ENCODE measurements at places on chromosomes 5 and 9.

DNA sequence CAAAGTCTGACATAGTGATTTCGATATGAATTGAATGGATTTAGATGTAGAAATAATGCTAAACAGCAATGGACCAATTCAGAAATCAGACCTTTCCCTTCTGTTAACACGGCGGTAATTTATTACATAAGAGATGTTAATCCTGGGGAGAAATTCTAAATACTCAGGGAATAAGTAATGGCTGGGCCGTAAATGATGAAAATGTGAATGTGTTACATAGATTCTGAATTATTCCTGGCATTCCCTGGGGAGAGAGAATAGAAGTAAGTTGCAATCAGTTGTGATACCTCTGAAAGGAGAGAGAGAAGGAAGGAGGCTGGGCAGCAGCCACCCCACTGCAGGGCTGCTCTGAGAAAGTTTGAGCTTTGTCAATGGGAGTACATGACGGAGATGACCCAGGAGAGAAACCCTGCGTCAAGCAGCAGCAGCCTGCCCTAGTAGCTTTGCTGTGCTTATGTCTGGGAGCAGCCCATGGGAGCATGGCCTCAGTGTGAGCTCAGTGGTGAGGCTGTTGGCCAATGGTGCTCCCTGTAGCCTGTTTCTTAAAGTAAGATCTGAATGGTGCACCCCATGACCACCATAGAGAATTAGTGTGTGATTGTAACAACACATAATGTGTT is 420.1 kb downstream of the MTRR start:
- DNase-seq: no peak

DNA sequence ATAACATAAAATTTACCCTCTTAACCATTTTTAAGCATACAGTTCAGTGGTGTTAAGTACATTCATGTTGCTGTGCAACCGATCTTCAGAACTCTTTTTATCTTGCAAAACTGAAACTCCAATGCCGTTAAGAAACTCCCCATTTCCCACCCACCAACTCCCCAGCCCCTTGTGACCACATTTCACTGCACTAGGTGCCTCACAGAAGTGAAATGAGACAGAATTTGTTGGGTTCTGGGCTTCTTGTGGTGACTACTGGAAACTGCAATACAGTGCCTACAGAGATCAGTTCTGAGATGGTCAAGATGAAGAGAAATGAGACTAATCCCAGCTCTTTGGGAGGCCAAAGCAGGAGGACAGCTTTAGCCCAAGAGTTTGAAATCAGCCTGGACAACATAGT is 202.1 kb upstream of the SLC30A5 start:
- no peak for DNase-seq

- DNase-seq: no peak
Measured at GRCh38 chr5:20335978-20336377, 348.0 kb upstream of the CDH18 start.

DNA sequence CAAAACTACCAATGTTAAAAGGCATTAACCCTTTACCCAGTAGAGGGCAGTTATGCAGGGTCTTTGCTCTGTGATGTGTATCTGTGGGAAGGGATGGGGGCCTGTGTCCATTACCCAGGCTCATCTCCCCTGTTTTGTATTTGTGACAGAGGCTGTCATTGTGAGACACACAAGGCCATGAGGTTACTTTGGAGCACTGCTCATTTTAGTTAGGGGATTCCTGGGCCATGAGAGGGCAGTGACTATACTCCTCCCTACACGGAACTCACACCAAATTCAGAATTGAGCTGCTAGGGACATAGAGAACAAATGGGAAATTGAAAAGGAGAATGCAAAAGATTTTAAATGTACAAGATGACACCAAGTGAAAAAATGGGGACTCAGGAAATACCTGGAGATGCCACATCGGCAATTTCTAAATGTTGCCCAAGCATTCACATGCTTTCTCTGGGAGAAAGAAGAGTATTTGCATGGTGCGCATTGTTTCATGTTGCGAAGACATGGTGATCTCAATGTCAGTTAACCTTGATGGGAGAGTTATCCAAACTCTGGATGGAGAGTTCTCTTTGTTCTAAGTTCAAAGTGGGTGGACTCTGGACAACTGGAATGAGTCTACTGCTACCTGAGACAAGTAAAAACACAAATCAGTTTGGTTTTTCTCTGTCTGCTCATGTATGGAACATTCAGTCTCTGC is 32.5 kb downstream of the C9orf152 start:
- DNase-seq: no peak

DNA sequence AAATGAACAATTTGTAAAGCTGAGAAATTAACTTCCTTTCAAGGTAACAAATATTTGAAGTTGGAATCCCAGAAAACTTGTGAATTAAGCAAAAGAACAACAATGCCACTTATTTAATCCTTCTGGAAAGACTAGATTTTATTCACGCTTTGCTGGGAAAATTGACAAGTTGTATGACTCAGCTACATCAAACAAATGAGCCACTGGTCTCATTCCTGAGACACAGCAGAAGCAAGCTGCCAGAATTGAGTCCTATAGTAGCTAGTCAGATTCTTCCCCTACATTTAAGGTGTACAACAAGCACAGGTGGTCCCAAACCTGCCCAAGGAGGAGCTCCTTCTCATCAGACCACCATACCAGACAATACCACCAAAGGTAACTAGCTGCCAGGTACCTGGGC is 280.7 kb downstream of the SPOCK1 start:
- DNase-seq: no peak

DNA sequence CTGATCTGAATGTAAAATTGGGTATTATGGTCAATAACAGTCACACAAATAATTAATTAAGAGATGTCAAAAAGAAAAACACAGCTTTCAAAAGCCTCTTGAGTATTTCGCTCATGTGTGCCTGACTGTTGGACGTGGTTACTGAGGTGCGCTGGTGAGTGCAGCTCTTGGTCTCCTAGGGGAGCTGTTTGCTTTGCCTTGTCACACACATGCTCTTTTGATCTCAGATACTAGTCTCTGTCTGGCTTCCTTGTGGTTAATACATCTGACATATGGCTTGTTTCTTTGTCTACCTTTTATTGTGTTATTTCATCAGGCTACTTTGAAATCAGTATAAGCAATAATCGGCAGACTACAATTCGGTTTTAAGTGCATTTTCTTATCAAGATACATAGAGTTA is 51.5 kb downstream of the PCSK1 start:
- DNase-seq: no peak

- DNase-seq: no peak
Measured at GRCh38 chr5:64019746-64020145, 57.5 kb upstream of the HTR1A start.

- DNase-seq: no peak
Measured at GRCh38 chr9:93468763-93469456, 15.5 kb upstream of the FAM120AOS start.

- no peak for DNase-seq
Measured at GRCh38 chr5:35202319-35203111, 27.8 kb downstream of the PRLR start.

GRCh38 chr5:140292212-140293036 is 10.5 kb downstream of the PFDN1 start:
- no peak for DNase-seq

DNA sequence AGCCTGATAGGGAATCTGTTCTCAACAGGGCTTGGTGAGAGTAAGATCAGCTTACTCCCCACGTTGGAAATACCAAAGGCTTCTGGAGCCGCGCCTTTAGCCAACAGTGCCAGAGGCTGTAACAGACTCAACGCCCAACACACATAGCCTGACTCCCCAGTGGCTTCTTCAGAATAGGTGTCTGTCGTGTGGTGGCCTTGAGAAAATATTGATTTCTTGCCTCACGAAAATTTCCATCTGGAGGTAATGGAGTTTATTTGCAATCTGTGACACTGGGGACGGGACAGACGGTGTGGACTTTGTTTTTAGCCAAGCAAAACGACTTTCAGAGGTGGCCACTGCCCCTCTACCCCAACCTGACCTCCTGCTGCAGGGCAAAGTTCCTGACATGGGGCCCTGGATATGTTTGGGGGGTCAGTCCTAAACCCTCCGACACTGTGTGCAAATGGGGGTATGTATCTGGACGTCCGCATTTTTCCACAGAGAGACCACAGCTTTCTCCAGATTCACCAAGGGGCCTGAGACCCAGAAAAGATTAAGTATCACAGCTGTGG is 189.3 kb downstream of the CDK5RAP2 start:
- DNase-seq: no peak

DNA sequence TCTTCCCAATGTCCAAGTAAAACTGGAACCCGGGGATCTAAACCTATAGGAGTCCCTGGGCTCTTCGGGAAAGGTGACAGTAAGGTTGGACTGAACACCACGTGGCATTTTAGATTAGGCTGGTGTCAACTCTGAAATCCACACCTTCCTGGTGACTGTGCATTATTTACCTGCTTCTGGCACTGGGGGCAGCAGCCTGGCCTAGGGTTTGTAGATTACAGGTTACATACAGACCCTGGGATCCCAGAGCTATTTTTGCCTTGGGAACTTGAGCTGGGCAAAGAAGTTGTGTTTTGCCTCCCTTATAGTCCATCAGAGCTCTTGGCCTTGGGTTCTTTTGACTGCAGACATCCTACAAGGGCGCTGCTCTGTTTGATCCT is 173.2 kb downstream of the DAB2IP start:
- DNase-seq: no peak

GRCh38 chr5:132385326-132386105 is 16.0 kb downstream of the SLC22A5 start:
- DNase-seq: peak; percentile 36

- no peak for DNase-seq
Measured at GRCh38 chr5:144273232-144274027, 102.8 kb downstream of the KCTD16 start.

DNA sequence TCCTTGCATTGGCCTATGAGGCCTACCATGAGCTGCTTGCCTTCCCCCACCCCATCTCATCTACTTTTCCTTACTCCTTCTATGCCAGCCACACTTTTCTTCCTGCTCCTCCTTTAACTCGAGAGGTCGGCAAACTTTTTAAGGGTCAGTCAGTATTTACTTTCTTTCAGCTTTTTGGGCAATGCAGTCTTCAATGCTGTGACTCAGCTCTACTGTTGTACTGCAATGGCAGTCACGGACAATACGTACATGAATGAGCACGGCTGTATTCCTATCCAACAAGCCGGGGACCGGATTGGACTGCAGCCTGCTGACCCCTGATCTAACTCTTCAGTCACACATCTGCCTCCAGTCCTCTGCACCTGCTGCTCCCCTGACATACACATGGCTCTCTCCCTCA is 602 bp upstream of the ACTL7A start:
- no peak for DNase-seq

- DNase-seq: no peak
Measured at GRCh38 chr9:84781458-84781857, 111.9 kb downstream of the NTRK2 start.

GRCh38 chr9:132787748-132788159 is 90.3 kb downstream of the AK8 start:
- DNase-seq: no peak

- DNase-seq: no peak
Measured at GRCh38 chr5:33854733-33855151, 37.0 kb downstream of the ADAMTS12 start.

GRCh38 chr5:5100635-5101034 is 39.5 kb upstream of the ADAMTS16 start:
- no peak for DNase-seq

DNA sequence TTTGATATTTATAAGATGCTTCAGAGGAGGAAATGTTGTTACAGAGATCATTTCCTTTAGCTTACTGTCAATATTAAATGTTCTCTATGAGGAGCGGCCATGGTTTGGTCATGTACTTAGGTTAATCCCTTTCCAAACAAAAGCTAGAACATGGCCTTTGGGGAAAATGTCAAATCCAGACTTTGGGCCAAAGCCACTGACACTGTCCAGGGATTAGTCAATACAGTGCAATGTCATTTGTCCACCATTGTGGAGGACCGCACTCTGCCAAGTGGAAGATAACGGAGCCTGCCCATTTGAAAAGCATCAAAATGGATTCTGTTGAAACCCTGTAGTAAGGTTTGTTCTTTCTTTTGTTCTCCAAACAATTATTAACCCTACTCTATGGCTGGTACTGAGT is 50.1 kb downstream of the FRMPD1 start:
- DNase-seq: no peak

DNA sequence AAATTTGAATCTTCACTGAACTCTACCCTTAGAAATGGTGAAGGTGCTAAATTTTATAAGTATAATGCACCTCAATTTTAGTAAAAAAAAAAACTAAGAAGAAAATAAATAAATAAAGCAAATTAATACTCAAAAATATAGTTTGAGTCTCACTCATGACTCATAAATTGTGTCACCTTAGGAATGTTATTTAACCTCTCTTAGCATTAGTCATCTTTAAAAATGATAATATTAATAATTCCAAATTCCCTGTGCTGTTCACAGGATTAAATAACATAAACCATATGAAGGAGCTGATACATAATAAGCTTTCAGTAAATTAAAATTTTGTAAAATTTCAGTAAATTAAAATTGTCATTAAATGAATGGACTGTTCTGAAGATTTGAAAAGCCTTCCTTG is 339.8 kb upstream of the RGMB start:
- no peak for DNase-seq

DNA sequence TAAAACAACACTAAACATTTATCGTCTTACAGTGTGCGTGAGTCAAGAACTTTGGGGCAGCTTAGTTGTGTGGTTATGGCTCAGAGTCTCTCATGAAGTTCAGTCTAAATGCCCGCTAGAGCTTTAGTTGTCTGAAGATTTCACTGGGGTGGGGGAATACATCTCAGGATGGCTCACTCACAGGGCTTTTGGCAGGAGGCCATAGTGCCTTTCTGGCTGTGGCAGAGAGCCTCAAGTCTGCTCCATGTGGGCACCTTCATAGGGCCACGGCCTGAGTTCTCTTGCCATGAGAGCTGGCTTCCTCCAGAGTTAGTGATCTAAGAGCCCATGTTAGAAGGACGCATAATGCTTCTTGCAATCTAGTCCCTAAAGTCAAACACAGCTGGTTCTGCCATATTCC is 258.8 kb upstream of the NUDT12 start:
- no peak for DNase-seq

DNA sequence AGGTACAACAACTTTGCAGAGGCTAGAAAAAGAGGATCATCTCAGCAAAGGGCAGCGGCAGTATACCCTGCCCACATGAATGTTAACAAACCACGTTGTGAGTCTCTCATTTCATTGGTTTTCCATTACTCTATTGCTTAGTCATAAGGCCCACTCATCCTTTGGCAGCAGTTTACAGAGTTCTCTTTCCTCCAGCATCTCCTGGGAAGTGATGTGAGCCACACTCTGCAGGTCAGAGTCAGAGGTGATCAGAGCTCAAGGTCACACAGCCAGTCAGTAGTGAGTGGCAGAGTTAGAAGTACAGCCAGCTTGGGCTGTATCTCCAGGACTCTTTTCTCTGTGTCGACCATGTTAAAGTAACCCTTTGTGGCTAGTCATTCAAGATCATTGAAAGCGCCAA is 599.6 kb upstream of the GRAMD2B start:
- no peak for DNase-seq

DNA sequence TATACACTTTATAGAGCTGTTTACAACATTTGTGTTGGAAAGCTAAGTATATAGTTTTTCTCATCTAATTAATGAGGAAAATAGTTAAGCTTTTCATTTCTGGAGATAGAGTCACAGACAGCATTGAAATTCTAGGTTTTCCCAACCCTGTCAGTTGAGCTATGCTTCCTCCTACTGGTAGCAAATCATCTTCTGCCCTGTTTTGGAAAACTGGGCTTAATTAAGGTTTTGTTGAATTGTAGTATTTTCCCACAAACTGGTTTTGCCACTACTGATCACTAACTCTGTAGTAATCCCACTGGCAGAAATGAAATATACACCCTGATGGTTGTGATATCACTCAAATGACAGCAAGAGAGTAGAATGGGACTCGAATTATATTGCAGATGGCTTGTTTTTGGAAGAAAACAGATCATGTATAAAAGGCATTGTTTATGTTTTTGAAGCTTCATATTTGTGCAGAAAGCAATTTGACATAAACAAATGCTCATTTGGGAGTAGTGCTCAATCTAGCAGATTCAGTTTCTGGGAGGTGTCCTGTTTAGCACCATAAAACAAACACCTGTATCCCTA is 46.6 kb downstream of the CD180 start:
- DNase-seq: no peak

Measured in activated T-helper 1 cell treated with Interleukin-2 at 50 U/mL for 16 hours (primary cell).